Heart left ventricle (tissue), 16 donors: ENCODE measurements at places on chromosomes 16 and 17.

GRCh38 chr17:57530026-57530425 lies 215.1 kb downstream of the CCDC182 start:
- DNase-seq, result no peak

DNA sequence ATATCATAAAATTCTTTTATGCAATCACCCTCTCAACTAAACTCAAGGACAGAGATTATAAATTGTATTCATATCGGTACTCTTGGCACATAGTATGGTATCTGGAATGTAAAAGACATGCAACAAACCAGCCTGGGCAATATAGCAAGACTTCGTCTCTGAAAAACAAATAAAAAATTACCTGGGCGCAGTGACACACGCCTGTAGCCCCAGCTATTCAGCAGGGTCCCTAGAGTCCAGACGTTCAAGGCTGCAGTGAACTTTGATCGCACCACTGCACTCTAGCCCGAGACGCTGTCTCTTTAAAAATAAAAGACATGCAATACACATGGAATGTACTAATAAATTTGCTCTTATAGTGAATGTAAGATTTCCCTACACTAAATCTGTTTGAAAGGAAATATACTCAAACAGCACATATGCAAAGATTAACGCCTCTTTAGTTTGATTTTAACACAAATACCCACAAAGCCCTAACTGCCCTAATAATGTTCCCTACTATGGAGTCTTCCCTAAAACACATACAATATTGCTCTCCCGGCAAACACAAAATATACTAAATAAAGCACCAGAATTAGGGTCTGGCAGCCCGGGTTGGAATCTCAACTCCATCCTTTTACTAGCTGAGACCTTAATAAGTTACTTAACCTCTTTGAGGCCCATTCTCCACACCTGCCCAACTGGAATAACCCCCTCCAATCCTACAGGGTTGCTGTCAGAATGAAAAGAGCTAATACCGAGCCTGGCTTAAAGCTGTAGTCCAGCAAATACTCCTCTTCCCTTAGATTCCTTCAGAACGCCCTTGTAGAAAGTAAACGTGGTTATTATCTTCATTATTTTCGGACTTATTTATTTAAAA lies 1.2 kb downstream of the ABCA5 start:
- DNase-seq, result no peak

GRCh38 chr16:83054283-83054682 lies 427.5 kb downstream of the CDH13 start:
- DNase-seq, result no peak

- no peak for DNase-seq
These were observed 611 bp downstream of the RRAD start for GRCh38 chr16:66924527-66925321.

GRCh38 chr16:59773330-59773729 lies 1039.2 kb upstream of the GOT2 start:
- no peak for DNase-seq

DNA sequence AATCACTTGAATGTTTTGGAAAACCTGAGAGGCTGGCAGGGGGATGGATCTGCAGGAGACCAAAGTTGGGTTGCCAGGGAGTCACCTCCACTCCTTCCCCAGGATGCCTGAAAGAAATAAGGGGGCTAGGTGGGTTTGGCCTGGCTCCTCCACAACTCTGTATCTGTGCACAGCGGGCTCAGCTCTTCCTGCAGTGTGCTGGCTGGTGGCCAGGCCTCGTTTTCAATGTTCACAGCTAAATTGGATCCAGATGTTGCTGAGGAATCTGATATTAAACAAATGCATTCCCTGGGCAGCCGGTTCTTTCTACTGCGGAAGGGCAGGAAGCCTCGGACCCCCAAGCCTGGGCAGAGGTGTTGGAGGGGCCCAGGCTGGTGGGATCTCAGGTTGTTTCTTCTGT lies 106.2 kb downstream of the N4BP1 start:
- peak; percentile 45 for DNase-seq

DNA sequence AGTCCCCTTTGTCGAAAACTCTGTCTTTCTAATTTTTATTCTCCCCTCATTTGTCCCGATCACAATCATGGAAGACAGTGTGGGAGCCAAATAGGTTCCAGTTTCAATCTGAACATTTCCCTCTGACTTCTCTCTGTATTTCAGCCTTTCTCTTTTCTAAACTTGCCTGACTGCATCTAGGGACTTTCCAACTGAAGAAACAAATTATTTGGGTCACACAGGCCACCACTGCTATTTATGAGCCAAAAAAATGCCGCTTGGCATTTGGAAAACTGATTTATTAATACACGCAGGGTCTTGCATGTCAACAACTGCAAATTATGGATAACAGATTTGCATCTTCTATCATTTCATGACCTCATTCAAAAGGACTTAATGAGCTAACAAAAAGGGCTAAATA lies 55.2 kb upstream of the ELAC2 start:
- no peak for DNase-seq

DNA sequence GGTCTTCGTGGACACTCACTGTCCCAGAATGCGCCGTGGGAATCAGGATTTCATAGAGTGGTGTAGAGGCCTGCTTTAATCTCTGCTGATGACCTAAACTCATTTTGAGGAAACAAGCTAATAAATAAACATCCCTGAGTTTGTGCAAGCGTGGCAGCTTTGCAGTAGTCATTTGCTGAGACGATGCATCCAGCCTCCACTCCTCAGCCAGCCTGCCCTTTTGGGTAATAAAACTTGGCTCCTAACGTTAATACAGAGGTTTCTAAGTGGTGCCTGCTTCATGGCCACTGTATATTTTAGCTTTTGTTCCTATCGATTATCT lies 1.3 kb downstream of the DGKE start:
- DNase-seq, result no peak

GRCh38 chr16:89326721-89327120 lies 109.2 kb downstream of the ZNF778 start:
- DNase-seq, result no peak

- no peak for DNase-seq
These were observed 8.6 kb upstream of the TSPOAP1 start for GRCh38 chr17:58337210-58337599.

DNA sequence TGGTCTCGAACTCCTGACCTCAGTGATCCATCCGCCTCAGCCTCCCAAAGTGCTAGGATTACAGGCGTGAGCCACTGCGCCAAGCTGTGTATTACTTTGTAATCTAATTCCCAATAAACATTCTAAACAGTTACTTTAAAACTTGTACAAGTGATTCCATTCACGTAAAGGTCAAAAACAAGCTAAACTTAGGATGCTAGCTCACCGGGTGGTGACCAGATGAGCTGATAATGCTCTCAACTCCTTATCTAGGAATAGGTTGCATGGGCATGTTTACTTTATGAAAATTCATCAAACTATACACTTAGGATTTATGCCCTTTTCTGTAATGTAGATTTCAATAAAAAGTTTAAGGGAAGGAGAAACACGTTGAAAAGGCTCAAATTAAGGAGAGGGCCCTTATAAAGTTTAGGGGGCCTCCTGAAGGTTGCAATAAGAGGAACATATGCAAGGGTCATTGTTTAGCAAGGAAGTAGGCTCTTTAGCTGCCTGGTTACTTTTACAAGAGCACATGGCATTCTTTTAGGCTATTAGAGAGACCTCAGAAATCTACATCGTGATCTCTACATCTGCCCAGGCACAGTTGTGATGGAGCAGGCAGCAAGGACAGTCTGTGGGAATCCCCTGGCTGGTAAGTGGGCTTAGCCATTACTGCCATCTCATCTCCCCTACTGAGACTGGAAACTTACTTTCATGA lies 13.3 kb downstream of the CDR2 start:
- no peak for DNase-seq

DNA sequence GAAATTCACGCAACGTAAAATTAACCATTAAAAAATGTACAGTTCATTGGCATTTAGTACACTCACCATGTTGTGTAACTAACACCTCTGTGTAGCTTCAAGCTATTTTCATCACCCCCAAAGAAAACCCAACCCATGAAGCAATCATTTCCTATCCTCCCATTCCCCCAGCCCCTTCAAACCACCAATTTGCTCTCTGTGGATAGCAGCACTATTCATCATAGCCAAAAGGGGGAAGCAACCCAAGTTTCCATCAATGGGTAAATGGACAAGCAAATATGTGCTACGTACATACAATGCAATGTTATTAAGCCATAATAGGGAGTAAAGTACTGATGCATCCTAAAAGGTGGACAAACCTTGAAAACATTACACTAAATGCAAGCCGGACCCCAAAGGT lies 10.9 kb upstream of the KRT222 start:
- DNase-seq, result no peak

- DNase-seq, result no peak
These were observed 12.1 kb upstream of the ALDOA start for GRCh38 chr16:30053376-30054015.

DNA sequence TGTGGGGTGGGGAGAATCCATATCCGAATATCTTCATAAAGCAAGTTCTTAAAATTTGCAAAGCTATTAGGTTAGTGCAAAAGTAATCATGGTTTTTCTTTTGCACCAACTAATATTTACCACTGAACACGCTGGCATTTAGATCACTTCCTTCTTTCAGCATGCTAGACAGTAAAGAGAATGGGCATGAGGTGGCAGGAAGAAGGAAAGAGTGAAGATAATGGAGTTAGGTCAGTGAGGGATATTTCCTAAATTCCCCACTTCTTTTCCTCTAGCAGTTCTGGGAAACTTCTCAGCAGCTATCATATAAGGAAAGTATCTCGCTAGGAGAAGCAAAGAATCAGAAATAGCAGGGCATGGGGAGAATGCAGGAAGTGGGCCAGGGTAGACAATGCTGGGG lies 39.0 kb downstream of the SLC6A4 start:
- no peak for DNase-seq

GRCh38 chr17:73895157-73895556 lies 250.9 kb upstream of the SDK2 start:
- no peak for DNase-seq

DNA sequence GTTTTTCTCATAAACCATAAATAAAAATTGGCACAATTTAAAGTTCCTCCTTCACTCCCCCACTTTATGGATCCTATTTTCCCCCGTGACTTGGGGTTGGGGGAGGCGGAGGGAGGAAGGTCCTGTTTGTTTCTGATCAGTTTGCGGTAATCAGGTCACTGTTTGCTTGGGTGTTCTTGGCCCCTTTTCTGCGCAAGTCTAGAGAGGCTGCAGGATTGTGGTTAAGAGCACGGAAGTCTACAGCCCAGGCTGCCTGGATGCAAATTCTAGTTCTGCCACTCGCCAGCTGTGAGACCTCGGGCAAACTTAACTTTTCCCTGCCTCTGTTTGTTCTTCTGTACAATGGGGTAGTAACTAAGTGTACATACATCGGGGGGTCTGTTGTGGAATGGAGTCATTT lies 12.1 kb downstream of the ATP2C2 start:
- no peak for DNase-seq

DNA sequence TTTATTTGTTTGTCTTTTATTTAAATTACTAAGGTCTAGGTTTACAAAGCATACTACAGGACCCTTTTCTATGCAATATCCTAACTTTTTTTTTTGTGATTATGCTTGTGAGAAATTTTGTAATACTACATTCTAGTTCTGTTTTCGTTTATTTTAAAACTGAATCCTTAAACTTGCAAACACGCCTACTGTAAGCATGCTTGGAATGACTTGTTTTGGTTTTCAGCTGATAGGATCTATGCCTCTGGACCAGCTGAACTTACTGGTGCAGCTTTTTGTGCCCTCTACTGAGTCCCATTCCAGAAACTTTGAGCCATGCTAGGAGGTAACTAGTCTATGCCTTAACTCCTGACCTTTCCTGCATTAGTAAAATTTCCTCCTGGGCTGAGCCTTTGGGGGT lies 6.0 kb downstream of the PDP2 start:
- DNase-seq, result no peak

DNA sequence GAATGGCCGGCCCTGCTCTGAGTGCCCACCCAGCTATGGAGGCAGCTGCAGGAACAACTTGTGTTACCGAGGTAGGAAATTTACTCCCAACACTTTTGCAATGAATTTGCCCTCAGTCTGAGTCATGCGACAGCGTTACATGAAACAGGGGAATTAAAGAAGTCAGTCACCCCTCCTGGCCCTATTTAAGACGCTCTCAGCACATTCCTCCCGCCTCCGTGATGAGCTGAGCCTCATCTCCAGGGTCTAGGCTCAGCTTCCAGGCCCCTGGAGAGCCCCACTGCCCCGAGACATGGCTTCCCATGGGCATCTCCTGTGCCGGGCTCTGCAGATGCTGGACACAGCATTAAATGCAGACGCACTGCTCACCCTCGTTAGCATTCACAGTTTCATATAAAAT lies 35.0 kb downstream of the CRISPLD2 start:
- no peak for DNase-seq

GRCh38 chr16:3874794-3875692 lies 5.5 kb downstream of the CREBBP start:
- DNase-seq, result no peak
